ENCODE measurements at places on chromosomes 12 and 14.

GRCh38 chr14:64294672-64295413 is 672 bp upstream of the ESR2 start:
- DNase-seq = peak; percentile 32

DNA sequence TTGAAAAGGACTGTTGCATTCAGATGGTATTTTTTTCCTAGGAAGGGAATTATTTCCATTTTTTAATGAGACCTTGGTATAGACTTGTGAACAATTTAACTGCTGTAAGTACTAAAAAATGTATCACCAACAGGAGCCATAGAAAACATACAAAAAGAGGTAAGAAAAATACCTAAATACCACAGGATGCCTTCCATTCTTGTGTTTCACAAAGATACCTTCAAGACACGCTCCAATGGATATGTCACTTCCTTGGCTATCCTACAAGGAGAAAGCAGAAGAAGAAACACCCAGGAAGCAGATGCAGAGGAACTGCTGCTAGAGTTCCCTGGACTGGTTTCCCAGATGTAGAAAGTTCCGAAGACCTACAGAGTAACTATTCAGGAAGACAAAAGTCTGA is 54.2 kb downstream of the PTPN21 start:
- DNase-seq = no peak

DNA sequence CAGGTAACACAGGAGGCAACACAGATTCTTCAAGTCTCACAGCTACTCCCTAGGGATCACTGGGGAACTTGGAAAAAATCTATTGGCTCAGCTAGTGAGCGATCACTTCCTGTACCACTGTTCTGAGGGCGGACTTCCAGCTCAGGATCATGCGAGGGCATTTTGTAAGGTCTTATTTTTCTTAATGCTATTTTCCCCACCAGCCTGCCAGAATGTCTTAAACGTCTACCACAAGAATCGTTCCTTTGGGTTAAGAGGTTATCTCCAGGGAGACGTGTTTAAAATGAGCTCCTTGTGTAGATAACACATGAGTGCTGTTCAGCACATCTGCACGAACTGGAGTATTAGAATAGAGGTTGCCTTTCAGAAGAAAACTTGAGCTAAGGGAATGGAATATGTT is 162.6 kb downstream of the ETNK1 start:
- DNase-seq = no peak

- no peak for DNase-seq
Measured at GRCh38 chr14:49014476-49014875, 571.7 kb downstream of the RPS29 start.

DNA sequence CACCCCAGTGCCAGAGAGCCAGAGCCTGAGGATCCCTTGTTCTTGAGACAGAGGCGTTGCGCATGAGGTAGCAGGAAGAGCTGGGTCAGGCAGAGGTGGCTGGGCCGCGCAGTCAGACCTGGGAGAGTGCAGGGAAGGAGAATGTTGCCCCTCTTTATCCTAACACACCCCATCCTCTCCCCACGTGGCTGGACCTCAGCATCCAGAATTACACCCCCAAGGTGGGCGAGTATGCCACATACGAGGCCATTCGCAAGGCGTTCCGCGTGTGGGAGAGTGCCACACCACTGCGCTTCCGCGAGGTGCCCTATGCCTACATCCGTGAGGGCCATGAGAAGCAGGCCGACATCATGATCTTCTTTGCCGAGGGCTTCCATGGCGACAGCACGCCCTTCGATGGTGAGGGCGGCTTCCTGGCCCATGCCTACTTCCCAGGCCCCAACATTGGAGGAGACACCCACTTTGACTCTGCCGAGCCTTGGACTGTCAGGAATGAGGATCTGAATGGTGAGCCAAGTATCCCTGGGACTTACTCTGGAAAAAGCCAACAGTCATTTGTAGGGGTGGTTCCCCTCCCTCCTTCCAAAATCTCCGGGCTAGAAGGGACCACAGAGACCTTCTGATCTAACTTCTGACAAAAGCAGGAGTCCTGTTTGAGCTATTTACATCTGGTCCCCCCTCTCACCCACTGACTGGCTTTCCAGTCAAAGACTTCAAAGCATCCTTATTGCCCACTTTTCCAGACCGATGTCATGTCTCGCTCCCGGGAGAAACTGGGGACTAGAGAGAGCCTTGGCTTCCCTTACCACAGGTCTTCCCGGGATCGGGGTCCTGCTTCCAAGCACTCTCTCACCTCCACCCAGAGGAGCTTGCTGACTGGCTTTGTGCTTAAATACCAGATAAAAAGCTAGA is 6.1 kb downstream of the MMP14 start:
- DNase-seq = no peak

DNA sequence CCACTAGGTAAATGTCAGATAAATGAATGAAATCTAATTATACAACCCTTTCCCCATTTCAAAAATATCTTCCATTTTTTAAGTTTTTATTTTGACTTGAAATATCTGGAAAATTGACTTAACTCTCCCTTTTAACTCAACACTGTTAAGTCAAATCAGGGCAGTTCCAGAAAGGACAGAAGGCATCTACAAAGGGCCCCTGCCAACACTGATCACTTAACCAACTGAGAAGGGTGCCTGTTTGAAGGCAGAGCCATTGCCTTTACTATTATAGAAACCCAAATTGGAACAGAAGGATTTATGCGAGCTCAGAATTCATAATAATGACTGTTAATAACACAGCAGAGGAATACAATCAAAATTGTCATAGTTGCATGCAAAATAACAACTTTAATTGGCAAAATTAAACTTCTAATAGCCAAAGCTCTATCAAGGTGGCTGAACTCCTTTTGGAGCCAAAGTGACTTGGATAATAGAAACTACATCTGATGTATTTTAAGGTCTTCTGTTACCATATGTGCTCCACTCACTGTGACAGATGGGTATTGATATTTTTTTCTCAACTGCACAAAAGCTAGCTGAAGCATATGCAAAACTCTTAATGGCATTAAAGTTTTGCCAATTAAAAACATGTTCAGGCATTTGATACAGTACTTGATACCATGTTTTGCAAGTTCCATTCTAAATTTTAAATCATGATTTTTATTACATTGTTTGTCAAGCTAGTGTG is 383.8 kb downstream of the NOVA1 start:
- no peak for DNase-seq

DNA sequence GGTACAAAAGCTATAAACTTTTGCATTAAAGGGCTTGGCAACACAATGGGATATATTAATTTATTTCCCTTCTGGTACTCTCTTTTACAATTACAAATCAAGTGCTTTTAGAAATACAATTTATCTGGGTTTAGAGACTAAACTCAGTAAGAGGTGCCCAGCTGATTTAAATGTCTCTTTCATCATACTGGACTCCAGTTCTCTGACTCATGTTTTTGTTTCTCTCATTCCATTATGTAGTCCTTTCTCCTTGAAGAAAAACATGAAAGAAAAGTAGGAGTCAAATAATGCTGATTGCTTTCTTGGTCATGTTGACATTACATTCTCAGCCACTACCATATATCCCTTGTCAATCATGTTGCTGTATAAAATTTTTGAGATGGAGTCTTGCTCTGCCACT is 36.3 kb upstream of the CFL2 start:
- DNase-seq = no peak

- DNase-seq = no peak
Measured at GRCh38 chr12:122886851-122887818, 8.8 kb downstream of the VPS37B start.

- DNase-seq = no peak
Measured at GRCh38 chr12:9673404-9674225, 4.1 kb downstream of the CLEC2D start.

DNA sequence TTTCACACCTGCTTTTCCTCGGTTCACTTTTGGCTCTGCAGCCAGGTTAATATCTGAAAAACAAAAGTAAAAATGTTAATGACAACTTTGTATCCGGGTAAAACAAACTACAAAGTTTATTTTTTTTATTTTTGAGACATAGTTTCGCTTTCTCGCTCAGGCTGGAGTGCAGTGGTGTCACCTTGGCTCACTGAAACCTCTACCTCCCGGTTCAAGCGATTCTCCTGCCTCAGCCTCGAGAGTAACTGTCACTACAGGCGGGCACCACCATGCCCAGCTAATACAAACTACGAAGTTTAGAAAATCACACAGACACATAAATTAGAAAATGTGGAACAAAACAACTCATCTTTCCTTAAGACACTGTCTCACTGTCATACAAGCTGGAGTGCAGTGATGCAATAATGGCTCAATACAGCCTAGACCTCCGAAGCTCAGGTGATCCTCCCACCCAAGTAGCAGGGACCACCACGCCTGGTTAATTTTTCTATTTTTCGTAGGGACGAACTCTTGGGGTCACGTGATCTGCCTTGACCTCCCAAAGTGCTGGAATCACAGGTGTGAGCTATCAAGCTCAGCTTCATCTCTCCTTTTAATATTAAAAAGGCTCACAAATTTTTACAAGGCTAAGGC is 38.1 kb downstream of the HNRNPC start:
- no peak for DNase-seq

GRCh38 chr12:62252576-62252975 is 7.6 kb upstream of the USP15 start:
- DNase-seq = no peak

- no peak for DNase-seq
Measured at GRCh38 chr14:68820999-68821683, 28.3 kb upstream of the ZFP36L1 start.

DNA sequence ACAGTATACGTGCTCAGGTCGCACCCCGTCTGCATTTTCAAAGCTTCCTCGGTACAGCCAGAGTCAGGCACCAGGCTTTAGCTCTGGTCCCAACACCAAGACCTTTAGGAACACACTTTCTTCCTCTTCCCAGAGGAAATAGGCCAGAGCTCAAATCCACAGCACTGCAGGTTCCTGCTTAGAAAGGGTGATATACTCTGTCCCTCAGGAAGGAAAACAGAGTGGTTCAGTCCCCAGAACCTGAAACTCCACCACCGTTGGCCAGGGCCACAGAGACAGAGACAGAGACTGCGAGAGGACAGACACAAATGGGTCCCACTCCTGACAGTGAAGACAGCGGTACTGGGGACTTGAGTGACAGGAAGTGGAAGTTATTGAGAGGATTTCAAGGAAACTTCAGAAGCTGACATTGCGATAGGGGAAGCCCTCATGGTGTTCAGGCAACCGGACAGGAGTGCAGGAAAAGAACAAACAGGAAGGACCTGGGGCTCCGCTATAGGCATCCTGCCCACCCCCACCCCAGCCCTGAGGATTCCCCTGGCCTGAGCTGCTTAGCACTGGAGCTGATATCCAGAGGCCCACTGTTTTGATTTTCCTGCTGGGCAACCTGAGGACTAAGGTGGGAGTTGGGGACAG is 5.5 kb upstream of the KRT8 start:
- DNase-seq = no peak

DNA sequence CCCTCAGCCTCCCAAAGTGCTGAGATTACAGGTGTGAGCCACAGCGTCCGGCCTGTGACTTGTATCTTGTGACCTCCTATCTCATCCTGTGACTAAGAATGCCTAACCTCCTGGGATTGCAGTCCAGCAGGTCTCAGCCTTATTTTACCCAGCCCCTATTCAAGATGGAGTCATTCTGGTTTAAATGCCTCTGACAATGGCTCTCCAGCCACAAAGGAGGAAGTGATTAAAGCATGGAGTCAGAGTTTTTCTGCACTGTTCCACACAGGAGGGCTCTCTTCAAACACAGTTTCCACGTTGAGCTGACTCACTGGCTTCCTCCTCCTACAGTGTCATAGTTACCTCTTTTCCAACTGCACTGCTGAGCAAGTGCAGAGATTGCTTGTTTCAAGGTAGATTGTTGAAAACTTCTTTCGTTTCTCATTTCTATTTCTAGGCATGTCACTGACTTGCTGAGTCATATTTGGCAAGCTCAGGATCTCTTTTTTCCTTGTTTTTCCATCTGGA is 383.8 kb downstream of the PCNX1 start:
- DNase-seq = no peak

DNA sequence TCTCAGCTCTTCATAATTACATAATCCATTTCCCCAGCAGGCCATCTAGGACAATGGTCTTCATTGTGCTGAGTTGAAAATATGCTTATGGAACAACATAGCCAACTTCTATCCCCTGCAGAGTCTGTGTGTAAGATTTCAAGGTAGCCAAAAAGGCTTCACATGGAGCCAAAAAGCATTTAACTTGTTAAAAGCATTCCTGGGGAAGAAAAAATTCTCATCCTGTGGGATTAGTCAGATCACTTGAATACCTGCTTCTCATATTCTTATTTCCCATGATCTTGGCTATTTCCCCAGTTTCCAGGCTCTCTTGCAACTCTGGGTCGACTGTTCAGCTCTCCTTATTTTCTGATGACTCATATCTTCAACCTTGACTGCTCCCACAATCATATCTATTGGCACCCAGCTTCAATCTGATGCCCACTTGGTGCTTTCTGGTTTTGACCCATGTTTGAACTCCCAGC is 178.9 kb downstream of the KLHL28 start:
- DNase-seq = no peak

DNA sequence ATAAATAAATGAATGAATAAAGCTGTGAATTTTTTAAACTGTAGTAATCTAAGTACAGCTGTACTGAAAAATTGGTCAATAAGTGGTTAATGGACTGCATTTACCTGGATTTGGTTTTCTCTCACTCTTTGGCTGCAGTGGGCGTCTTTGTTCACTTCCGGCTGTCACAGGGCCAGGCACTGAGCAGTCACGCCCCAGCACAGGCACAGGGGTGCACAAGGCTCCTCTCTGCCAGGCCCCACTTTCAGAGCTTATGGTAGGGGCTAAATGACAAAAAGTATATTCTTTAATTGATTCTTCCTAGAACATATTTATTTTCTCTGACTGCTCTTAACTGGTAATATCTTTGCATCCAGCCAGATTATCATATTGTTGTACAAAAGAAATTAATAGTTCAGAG is 70.6 kb upstream of the DYNC1H1 start:
- DNase-seq = no peak

GRCh38 chr14:75279153-75279762 is 630 bp downstream of the FOS start:
- no peak for DNase-seq

- no peak for DNase-seq
Measured at GRCh38 chr12:58143498-58143995, 202.2 kb downstream of the ATP23 start.

Data from NCI-H774 (cell line).